Chondrocyte (in vitro differentiated cells): ENCODE measurements at places on chromosomes 2 and 18.

GRCh38 chr2:183740241-183740640, 616.0 kb downstream of the NUP35 start:
- no peak overlapping the region for H3K27ac ChIP-seq
- H3K36me3 ChIP-seq = no peaks in the 10 kb centered on the region
- no peak overlapping the region for H3K4me3 ChIP-seq
- no peaks in the 10 kb centered on the region for H3K4me1 ChIP-seq
- no peaks in the 10 kb centered on the region for H3K27me3 ChIP-seq

DNA sequence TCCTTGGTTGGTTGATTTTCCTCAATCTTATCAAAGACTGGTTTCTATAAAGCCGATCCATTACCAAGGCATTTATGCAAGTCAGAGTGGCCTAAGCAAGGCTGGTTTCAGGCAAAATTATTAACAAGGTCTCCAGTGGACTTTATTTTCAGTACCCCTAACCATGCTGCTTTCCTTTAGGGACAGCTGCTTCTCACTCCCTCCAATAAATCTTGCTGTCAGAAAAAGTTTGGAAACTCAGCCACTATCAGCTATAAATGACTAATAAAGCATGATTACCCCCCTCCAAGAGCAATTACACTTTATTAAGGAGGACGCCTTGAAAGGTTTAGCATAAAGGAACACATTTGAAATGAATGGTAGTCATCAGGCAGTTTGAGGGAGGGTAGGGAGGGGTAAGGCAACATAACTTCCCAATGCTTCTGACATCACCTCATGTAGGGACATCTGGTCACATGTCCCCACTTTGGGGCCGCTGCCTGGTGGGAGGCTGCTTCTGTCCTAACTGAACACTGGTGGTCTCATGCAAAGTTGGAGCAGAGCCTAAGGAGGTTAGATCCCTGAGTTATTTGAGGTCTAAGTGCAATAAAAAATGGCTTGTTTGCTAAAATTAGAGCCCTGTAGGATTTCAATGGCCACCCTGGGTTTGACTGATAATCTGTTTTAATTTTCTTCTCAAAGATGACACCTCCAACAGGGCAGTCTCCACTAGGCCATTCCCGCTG, 58.0 kb upstream of the TMEM178A start:
- peaks cover 35% of the 10 kb centered on the region for H3K4me1 ChIP-seq
- H3K36me3 ChIP-seq = no peaks in the 10 kb centered on the region
- no peaks in the 10 kb centered on the region for H3K27me3 ChIP-seq

- H3K27ac ChIP-seq = no peak overlapping the region
- H3K4me3 ChIP-seq = no peak overlapping the region
- no peaks in the 10 kb centered on the region for H3K4me1 ChIP-seq
- H3K36me3 ChIP-seq = no peaks in the 10 kb centered on the region
- no peak for DNase-seq
These were observed 365.3 kb downstream of the TDRD15 start for GRCh38 chr2:21489080-21489479.

DNA sequence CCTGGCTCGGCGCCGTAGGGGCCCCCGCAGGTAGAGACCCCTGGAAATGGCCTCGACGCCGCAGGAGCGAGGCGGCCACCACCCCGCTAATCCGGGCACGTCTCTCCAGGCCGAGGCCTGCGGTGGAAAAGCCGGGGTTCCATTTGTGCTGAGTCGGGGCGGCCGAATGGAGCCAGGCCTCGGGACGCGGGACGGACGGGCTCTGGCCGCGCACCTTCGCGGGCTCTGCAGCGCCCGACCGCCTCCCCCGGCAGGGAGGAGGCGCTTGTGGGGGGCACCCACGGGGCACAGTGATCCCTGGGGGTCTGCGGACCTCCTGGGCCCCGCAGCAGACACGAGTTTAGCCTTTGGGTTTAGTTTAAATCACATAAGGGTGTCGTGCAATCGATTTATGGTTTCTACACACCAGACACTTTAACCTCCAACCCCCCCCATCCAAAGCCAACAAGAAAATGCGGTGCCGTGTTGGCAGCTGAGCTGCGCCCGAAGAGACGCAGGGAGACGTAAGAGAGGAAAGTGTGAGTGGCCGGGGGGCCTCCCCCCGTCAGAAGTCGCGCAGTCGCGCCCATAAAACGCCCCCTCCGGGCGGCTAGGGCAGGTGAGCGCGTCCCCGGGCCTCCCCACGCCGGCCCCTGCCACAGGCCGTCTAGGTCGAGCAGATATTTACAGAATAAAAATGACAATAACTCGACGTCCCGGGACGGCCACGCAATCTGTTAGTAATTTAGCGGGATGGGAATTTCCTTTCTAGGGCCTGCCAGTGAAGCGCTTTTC, 1.0 kb upstream of the NFATC1 start:
- peak overlapping the region; percentile 68 for H3K27ac ChIP-seq
- peaks cover 13% of the 10 kb centered on the region for H3K4me1 ChIP-seq
- DNase-seq = peak; percentile 87
- no peaks in the 10 kb centered on the region for H3K27me3 ChIP-seq
- no peaks in the 10 kb centered on the region for H3K36me3 ChIP-seq
- peak overlapping the region; percentile 51 for H3K4me3 ChIP-seq

DNA sequence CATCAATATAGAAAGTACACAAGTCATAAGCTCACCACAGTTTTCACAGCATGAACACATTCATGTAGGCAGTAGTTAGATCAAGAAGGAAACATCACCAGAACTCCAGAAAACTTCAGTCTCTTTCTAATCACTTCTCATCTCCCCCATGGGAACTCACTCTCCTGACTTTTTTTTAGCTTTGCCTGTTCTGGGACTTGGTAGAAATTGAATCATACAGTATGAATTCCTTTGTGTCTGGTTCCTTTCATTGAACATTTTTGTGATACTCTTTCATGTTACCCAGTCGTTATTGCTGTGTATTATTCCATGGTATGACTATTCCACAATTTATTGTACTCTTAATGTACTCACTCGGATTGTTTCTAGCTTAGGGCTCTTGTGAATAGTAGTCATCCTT, 160.2 kb downstream of the TAF4B start:
- no peaks in the 10 kb centered on the region for H3K36me3 ChIP-seq
- H3K4me3 ChIP-seq = no peak overlapping the region
- DNase-seq = no peak
- no peaks in the 10 kb centered on the region for H3K27me3 ChIP-seq
- H3K4me1 ChIP-seq = peaks cover 23% of the 10 kb centered on the region

DNA sequence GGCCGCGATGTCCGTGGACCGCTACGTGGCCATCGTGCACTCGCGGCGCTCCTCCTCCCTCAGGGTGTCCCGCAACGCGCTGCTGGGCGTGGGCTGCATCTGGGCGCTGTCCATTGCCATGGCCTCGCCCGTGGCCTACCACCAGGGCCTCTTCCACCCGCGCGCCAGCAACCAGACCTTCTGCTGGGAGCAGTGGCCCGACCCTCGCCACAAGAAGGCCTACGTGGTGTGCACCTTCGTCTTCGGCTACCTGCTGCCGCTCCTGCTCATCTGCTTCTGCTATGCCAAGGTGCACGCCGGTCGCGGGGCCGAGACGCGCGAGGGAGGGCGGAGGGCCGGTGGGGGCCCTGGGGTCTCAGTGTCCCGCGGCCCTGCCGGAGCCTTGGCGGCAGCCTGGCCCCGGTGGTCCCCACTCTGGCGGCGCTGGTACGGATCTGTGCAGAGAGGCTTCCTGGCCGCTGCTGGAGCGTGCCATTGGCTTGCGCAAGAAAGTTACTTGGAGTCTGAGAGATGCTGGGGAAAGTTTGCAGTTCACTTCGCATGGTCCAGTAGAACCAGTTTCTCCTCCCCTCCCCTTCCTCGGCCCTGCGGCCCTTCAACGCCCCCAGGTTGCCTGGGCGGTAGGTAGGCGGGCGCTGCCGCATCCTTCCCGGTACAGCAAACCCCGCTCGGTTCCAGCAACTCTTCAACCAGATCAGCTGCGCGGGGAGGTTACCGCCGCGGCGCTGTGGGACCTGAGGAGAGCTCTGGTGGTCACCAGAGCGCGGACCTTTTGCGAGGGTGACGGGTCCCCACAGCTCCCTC, 1.5 kb downstream of the GALR1 start:
- H3K27me3 ChIP-seq = peaks cover 73% of the 10 kb centered on the region
- peaks cover 13% of the 10 kb centered on the region for H3K4me1 ChIP-seq
- DNase-seq = no peak
- H3K27ac ChIP-seq = no peak overlapping the region
- H3K36me3 ChIP-seq = peaks cover 1% of the 10 kb centered on the region
- peak overlapping the region; percentile 7 for H3K4me3 ChIP-seq

GRCh38 chr2:227607941-227608340, 6.7 kb downstream of the SCYGR3 start:
- no peak overlapping the region for H3K4me3 ChIP-seq
- no peaks in the 10 kb centered on the region for H3K36me3 ChIP-seq
- DNase-seq = no peak
- no peaks in the 10 kb centered on the region for H3K4me1 ChIP-seq
- H3K27me3 ChIP-seq = no peaks in the 10 kb centered on the region

DNA sequence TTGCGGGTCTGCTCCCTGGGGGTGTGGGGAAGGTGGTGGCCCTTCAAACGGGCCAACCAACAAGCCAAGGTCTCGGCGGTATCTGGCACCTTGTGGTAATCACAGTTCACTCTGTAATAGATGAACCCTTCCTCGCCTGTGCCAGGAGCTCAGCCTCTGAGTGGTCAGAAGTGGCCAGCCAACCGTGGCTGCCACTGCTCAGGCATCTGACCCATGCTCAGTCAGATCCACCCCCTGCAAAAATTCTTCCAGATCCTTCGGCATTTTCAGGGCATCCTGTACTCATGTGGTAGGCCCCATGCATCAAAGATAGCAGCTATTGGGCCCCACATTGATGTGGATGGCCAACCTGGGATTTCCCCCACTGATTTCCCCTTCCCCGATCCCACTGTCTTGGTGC, 39.6 kb upstream of the SERPINE2 start:
- H3K4me3 ChIP-seq = no peak overlapping the region
- no peak for DNase-seq
- peaks cover 4% of the 10 kb centered on the region for H3K4me1 ChIP-seq
- no peaks in the 10 kb centered on the region for H3K36me3 ChIP-seq
- H3K27ac ChIP-seq = no peak overlapping the region

GRCh38 chr2:49982871-49983270, 828.6 kb upstream of the FSHR start:
- no peak for DNase-seq
- peaks cover 2% of the 10 kb centered on the region for H3K27me3 ChIP-seq
- H3K4me3 ChIP-seq = no peak overlapping the region
- H3K27ac ChIP-seq = no peak overlapping the region
- no peaks in the 10 kb centered on the region for H3K36me3 ChIP-seq
- H3K4me1 ChIP-seq = no peaks in the 10 kb centered on the region

DNA sequence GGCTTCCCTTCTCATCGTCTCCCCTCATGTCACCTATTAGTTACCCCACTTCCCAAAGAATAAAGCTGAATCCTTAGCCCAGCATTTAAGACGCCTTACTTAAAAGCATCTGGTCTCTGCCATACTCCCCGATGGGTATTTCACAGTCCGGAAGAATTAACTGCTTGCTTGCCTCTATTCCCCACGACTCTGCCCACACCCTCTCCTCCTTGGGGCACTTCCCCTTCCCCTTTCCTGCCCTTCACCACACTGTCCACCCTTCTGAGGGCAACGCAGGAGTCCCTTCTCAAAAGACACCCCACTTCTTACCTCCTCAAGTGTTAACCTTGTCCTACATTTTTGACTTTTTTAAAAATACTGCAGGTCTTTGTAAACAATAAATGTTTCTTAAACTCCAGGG, 60.1 kb upstream of the RMP24 start:
- DNase-seq = no peak
- H3K27me3 ChIP-seq = peaks cover 41% of the 10 kb centered on the region
- no peaks in the 10 kb centered on the region for H3K36me3 ChIP-seq
- H3K27ac ChIP-seq = no peak overlapping the region

DNA sequence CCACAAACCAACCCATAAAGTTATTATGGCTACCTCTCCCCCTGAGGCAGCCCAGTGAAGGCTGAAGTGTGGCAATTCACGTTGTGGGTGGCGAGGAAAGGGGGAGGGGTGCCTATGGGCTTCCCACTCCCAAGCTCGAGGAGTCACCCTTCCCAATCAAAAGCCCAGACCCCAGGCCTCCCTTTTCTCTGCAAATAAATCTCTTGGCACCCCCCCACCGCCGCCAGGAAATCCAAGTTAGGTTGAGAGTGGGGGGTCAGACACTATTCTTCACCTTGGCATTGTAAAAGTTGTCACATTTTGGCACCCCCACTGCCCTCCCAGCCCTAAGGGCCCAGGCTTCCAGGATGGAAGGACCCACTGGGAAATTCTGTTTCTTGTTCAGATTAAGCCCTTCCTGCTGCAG, 6.9 kb downstream of the ANKRD53 start:
- no peak for DNase-seq
- no peaks in the 10 kb centered on the region for H3K27me3 ChIP-seq
- no peaks in the 10 kb centered on the region for H3K4me1 ChIP-seq
- H3K27ac ChIP-seq = no peak overlapping the region
- peaks cover 21% of the 10 kb centered on the region for H3K36me3 ChIP-seq
- no peak overlapping the region for H3K4me3 ChIP-seq

DNA sequence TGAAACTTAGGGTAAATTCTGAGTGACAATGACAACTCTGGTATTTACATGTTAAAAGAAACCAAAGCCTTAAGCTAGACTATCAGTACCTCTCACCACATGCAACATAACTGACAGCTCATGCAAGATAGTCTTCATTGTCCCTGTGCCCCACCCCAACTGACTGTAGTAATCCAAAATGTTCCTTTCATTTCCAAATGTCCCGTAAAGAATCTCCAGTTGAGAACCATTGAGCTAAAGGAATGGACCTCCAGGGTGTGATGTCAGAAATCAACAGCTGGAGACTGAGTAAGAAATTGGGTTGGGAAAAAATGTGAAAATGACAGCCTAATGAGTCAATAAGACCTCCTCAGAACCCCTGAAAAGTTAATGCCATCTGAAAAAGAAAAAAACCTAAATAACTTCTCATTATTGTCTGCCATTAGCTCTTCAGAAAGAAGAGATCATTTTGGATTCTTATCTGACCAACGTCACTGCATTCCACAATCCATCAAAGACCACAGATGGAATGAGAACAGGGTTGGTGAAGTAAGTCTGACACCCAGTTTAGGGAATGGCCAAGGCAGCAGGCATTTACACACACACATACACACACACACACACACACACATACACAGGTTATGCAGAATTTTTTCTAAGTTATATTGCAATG, 51.7 kb upstream of the ACVR2A start:
- H3K27me3 ChIP-seq = no peaks in the 10 kb centered on the region
- no peaks in the 10 kb centered on the region for H3K36me3 ChIP-seq
- H3K4me1 ChIP-seq = peaks cover 2% of the 10 kb centered on the region
- H3K27ac ChIP-seq = no peak overlapping the region
- H3K4me3 ChIP-seq = no peak overlapping the region

GRCh38 chr18:23683155-23683554, 6.1 kb upstream of the LAMA3 start:
- H3K27me3 ChIP-seq = peaks cover 59% of the 10 kb centered on the region
- H3K4me3 ChIP-seq = no peak overlapping the region
- H3K27ac ChIP-seq = no peak overlapping the region

- no peaks in the 10 kb centered on the region for H3K36me3 ChIP-seq
- DNase-seq = no peak
- peaks cover 54% of the 10 kb centered on the region for H3K4me1 ChIP-seq
- H3K27ac ChIP-seq = peak overlapping the region; percentile 89
- H3K4me3 ChIP-seq = no peak overlapping the region
- no peaks in the 10 kb centered on the region for H3K27me3 ChIP-seq
These were observed 68.7 kb upstream of the ACSL3 start for GRCh38 chr2:222792001-222792611.
